Right renal cortex interstitium (tissue), 3 donors: ENCODE measurements at places on chromosomes 13 and 19. TPM values are rescaled to one million over a fixed set of nuclear protein-coding genes. Genes with fewer than 3 reads are reported as not detected.

The ZNF540 gene
- 5.1 TPM for polyA plus RNA-seq

The ZNF492 gene
- polyA plus RNA-seq: 3.3 TPM

The CGB3 gene
- not detected for polyA plus RNA-seq

The DCAF15 gene
- polyA plus RNA-seq: 29.4 TPM

The TSPAN16 gene
- polyA plus RNA-seq: not detected

The ZNF808 gene
- 9.0 TPM for polyA plus RNA-seq

The PRRG2 gene
- polyA plus RNA-seq: 7.1 TPM

The INSL3 gene
- 0.26 TPM for polyA plus RNA-seq

The MEF2B gene
- 1.1 TPM for polyA plus RNA-seq

The UBE2L5 gene
- polyA plus RNA-seq: 0.46 TPM

The MUC16 gene
- polyA plus RNA-seq: 0.14 TPM

The ZNF57 gene
- 8.6 TPM for polyA plus RNA-seq

The GET3 gene
- 83.8 TPM for polyA plus RNA-seq

The BEST2 gene
- polyA plus RNA-seq: 0.08 TPM

The TNPO2 gene
- 62.9 TPM for polyA plus RNA-seq

The KLHL1 gene
- polyA plus RNA-seq: 1.1 TPM

The PDX1 gene
- polyA plus RNA-seq: not detected

The ZNF221 gene
- polyA plus RNA-seq: 6.2 TPM

The CARM1 gene
- 46.1 TPM for polyA plus RNA-seq

The WDR87 gene
- polyA plus RNA-seq: 0.01 TPM
